Pancreas (tissue), 10 donors: ENCODE measurements at places on chromosomes 7 and 10. TPM values are rescaled to one million over a fixed set of nuclear protein-coding genes. Genes with fewer than 3 reads are reported as not detected.

Gene DKK1
- not detected for total RNA-seq

Gene SMKR1
- 1.4 TPM for total RNA-seq

Gene PRR15
- total RNA-seq, result 1.9 TPM

Gene ASB10
- total RNA-seq, result not detected

Gene GPR15LG
- not detected for total RNA-seq

Gene UBTD1
- total RNA-seq, result 6.8 TPM
